Forelimb muscle (tissue), 1 donor: ENCODE measurements at places on chromosomes 16 and 17. TPM values are rescaled to one million over a fixed set of nuclear protein-coding genes. Genes with fewer than 3 reads are reported as not detected.

- DNase-seq: no peak
These were observed 8.4 kb downstream of the CBX4 start for GRCh38 chr17:79830763-79831264.

The TRPV3 gene
- polyA plus RNA-seq: 1.2 TPM

The SLC16A13 gene
- 0.96 TPM for polyA plus RNA-seq

The CPHXL2 gene
- not detected for polyA plus RNA-seq

DNA sequence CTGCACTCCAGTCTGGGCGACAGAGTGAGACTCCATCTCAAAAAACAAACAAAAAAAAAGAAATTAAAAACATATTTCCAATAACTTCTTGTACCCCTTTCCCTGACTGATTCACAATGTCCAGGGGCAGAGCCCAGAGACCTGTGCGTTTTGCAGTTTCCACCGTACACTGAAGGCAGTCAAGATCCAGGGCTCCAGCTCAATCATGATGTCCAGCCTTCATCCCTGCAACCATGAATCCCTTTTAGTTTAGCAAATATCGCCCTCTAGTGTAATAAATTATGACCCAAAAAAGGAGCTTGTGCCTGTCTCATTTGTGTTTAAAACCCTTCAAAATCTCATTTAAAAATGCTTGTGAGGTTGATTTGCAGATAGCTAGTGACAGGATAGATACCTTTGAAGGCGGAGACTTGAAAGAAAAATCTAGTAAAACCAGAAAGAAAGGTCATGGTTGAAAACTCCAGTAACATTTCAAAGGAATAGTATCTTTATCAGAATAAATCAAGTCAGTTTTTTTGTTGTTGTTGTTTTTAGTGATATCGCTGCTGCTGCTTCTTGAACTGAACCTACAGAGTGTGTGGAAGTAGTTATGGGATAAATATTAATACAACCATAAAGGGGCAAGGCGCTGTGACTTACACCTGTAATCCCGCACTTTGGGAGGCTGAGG lies 3.7 kb upstream of the ERN1 start:
- DNase-seq: no peak

The SBK1 gene
- polyA plus RNA-seq: 21.8 TPM

DNA sequence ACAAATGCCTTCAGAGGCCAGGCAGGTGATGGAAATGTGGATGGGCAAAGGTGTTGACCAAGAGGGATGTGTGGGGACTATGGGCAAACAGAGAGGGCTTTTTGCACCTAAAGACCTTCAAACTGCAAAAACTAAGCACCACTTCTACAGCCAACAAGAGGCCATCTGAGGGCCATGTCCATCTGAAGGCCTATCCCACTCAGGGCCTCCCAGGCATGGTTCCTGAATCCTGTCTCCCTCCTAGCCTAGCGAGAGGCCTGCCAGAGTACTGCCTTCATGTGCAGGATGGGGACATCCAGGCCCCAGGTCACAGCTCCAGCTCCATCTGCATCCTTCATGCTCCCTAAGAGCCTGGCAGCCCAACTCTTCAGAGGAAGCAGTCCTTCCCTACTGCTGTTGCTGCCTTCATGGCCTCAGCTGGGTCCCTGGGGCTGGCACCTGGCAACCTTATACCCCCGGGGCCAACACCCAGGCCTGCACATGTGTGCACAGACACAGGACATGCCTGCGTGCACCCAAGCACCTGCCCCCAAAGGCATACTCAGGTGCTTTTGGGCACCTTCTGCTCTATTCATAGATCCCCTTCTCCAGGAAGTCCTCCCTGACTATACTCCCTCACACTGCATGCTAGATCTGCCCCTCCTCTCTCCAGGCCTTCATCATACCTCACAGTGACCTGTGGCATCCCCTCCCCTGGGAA lies 95.2 kb downstream of the C16orf78 start:
- no peak for DNase-seq

DNA sequence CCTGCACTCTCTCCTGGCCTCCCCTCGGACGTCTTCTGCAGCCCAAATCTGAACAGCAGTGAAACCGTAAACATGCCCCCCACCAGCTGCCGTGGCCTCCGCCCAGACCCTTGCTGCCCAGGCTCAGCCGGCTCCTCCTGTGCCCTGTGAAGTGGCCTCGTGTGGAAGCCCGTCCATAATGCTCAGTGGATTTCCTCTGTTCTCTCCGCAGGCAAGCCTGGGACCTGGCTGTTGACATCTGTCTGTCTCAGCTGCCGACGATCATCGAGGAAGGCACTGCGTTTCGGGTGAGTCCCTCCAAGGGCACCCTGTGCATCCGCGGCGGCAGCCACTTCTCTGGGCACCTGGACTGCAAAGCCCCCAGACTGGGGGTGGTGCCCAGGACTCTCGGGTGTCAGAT lies 153.9 kb upstream of the CHMP6 start:
- no peak for DNase-seq

The MRPL38 gene
- 73.6 TPM for polyA plus RNA-seq

The TP53TG3D gene
- not detected for polyA plus RNA-seq

GRCh38 chr16:87127061-87127765 lies 190.0 kb downstream of the C16orf95 start:
- peak; percentile 34 for DNase-seq

DNA sequence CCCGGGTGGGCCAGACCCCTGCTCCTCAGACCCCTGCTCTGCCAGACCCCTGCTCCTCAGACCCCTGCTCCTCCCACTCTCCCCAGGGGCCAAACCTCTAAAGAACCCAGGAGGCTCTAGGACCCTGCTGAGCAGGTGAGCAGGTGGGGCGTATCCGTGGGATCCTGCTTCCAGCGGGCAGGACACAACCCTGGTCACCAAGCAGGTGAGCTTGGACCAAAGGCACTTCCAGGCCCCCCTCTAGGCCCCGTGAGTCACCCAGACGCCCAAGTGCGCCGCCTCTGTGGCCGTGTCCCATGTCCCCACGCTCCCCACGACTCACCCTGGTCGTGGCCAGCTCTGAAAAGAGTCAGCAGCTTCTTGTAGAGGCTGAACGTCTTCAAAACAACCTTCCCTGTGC lies 5.0 kb downstream of the CYBC1 start:
- DNase-seq: no peak

The SYT17 gene
- polyA plus RNA-seq: 5.9 TPM

The RAB40B gene
- polyA plus RNA-seq: 48.8 TPM

- DNase-seq: no peak
These were observed 21.8 kb upstream of the CACNG4 start for GRCh38 chr17:66942451-66943264.

- DNase-seq: no peak
These were observed 188.6 kb downstream of the NTN1 start for GRCh38 chr17:9209781-9210370.
